ENCODE measurements at places on chromosomes 1 and 21.
A peak's percentile ranks its signal among the peaks of the same experiment; 100 is the strongest.

- no peak for DNase-seq
These were observed 32.7 kb upstream of the ZBTB40 start for GRCh38 chr1:22418933-22419382.

GRCh38 chr1:152036267-152037216, at the start of gene S100A11:
Gene S100A11, minus strand, starts transcription at chr1:152037004. Its CDS starts 89 bp downstream, at chr1:152036915.
- peak; percentile 63 for DNase-seq

DNA sequence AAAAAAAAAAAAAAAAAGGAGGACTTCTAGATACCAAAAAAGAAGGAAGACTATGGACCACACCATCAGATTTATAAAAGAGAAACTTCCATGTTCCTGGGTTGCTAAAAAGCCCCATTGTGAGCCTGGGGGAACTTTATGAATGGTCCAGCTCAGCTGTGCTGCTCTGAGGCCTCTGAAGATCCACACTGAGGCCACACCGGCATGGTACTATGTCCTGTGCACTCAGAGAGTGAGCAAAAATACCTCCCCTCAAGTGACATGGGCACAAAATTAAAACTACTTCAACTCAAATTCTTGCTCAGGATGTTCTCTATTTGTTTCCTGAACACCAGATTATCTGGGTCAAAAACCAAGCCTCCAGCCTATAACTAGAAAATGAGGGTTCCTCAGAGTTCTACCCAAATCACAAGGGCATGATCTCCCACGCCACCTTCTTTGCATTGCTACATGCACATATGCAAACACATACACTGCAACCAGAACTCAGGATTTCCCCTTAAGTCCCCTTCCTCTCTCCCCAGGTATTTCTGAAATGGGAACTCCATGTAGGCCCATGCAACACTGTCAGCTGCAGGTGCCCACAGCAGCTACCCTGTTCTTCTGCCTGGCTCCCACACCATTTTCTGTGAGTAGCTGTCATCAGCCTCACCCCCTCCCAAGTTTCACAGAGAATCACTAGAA, 94.4 kb downstream of the SH3GLB1 start:
- no peak for DNase-seq

- peak; percentile 60 for DNase-seq
These were observed 10.3 kb downstream of the INSRR start for GRCh38 chr1:156848461-156849150.

GRCh38 chr1:10389271-10389973, 9.4 kb upstream of the PGD start:
- DNase-seq: no peak

- DNase-seq: no peak
These were observed 17.8 kb downstream of the THEM4 start for GRCh38 chr1:151891512-151891911.

- no peak for DNase-seq
These were observed 113.5 kb downstream of the PROX1 start for GRCh38 chr1:214101246-214101645.

- no peak for DNase-seq
These were observed 4.4 kb downstream of the DVL1 start for GRCh38 chr1:1344655-1345361.

DNA sequence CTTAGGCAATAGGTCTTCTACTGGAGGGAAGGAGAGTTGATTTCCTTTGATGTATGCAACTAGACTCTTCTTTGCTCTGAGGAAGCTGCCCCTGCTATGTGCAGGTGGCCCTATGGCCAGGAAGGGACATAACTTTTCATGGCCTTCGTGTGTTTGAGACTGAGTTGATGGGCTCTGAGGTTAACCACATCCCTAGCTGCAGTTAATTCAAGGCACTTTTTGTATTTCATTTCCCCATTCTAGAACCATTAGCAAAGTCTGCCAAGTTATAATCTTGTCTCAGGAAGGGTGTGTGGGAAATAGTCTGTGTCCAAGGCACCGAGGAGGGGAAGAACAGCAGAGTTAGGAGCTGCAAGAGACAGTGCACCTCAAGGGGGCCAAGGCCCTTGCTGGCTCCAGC, 2.5 kb downstream of the FCRL4 start:
- DNase-seq: no peak

DNA sequence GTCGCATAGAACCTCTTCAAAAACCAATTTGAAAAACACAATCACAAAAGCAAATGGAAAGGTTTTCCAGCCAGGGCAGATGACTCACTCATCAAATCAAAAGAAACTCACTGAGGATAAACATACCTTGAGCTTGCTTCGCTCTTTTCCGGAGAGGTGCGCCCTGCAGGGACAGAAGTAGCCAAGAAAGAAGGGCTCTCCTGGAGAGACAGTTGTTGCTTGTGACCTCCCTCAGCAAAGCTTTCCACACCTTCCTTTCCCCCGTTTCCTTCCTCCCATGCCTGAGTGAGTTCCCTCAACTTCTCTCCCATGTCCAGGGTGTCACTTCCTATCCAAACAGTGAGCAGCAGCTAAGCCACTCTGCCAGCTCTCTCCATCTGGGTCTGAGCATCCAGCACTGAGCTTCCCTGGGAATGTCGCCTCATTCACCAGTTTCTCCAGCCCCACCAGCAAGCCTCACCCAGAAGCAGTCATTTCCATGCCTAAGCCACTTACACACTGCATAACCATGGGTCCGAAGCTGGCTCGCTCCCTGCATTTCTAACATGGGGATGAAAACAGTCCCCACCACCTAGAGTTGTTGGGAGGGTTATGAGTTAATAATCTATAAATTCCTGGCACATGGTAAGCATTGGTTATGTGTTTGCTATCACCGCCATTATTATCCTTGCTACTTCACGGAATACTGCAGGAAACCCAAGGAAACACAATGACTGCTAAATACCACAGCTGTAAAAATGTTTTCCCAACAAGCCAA, 75.0 kb downstream of the PTPN14 start:
- DNase-seq: no peak

DNA sequence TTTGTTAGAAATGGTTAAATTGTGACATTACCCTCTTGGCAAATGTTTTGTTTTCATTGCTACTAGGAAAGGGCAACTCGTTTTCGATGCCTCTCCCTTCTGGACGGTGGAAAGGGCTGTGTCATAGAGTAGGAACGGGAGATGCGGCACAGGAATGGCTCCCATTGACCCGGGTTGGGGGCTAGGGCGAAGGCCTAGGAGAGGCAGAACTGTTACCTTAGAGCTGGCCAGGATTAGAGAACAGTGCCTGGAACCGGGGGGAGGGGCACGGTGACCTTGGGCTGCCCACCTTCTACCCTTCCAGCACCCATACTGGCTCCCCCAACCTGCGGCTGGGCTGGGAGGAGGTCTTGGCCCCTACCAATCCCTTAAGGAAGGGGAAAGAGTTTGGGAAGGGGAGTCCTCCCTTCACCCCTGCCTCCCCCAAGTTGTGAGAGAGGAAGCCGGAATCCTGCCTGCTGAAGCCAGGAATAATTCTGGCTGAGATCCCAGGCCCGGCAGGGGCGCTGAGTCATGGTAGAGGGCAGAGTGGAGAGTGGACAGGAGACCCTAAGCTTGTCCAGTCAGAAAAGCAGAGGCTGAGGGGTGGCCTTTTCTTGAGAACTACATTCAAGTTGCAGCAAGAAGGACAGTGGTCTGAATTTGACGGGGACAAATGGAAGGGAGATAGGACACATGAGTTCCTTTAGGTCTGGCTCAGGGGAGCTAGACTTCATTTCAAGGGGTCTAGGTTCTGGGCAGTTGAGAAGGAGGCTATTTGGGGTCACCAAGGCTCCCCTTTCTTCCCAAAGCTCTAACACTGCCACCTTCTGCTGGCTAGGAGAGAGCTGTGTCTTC, 8.2 kb downstream of the LMNA start:
- DNase-seq: no peak

DNA sequence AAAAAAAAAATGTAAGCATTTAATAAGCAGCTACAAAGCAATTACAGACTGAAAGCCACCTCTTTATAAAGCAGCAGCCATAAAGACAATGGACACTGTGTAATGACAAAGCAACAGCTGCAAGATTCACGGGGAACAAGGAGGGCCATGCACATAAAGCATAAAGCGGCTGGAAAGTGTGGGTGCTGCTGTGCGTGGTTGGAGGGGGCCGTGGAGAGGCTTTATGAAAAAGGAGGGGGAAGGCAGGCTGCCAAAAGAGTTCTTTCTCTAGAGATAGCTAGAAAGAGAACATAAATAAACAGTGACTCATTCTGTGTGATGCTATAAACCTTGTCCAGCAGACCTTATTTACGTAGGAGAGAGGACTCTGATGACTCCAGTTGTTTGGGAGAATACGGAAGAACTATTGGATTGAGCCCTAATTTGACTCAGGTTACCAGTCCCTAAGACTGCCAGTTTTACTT, 49.3 kb downstream of the ADAMTS1 start:
- no peak for DNase-seq

DNA sequence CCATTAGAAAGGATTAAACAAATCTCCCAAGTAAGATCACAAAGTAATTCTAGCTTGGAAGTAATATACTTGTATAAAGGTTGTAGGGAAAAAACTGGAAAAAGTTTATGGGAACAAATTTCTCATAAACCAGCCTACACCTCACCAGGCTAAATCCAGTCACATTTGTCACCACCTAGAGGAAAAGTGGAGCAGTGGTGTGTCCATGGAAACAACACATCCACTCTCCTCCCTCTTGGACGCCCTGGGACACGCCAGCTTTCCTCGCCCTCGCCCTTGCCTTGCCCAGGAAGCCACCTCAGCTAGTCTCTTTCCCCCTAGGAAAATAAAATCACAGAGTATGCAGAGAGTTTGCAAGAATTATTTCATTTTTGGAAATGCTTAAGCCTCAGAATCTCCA, 2.2 kb downstream of the PALMD start:
- DNase-seq: no peak
